M059J (cell line): ENCODE measurements at places on chromosomes 2 and 18.

DNA sequence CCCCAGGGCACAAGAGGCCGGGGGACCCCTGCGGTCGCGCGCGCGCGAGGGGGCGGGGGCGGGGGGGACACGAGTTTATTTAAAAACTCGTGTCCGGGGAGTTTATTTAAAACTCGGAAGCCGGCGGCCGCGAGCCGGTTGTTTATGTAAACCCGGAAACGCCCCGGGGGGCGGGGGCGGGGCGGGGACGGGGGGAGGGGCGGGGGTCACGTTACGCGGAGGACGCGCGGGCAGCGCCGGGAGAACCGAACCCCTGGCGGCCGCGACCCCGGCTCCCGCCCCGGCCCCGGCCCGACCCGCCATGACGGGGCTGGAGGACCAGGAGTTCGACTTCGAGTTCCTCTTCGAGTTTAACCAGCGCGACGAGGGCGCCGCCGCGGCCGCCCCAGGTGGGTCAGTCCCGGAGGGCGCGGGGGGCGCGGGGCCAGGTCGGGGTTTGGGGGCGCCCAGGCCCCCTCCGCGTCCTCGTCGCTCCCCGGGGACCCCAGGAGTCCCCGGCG, 4.4 kb downstream of the NFATC1 start:
- DNase-seq = no peak

- DNase-seq = no peak
These were observed 79.4 kb downstream of the SPRED2 start for GRCh38 chr2:65353046-65353445.

DNA sequence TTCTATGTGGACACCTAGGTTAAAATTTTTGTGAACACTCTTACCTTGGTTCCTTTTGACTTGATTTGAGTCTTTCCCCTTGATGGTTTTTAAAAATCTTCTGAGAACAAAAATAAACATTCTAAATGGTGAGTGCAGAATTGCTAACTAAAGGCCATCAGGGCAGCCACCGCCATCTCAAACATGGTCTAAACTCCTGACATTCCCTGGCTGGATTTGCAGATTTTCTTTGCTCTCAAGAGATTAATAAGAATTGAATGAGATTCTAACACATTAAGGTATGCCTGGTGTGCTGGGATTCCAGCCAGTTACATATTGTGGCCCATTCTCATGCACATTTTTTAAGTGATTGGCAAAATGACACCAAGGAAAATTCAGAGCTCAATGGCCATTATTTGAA, 17.2 kb upstream of the CTDP1 start:
- DNase-seq = no peak

- DNase-seq = peak; percentile 11
These were observed 112.0 kb upstream of the TEKT4 start for GRCh38 chr2:94759211-94759610.

GRCh38 chr2:127618551-127619202, 27.3 kb upstream of the GPR17 start:
- DNase-seq = peak; percentile 87

- DNase-seq = peak; percentile 94
These were observed 65.4 kb downstream of the TRPM8 start for GRCh38 chr2:233982421-233983121.

DNA sequence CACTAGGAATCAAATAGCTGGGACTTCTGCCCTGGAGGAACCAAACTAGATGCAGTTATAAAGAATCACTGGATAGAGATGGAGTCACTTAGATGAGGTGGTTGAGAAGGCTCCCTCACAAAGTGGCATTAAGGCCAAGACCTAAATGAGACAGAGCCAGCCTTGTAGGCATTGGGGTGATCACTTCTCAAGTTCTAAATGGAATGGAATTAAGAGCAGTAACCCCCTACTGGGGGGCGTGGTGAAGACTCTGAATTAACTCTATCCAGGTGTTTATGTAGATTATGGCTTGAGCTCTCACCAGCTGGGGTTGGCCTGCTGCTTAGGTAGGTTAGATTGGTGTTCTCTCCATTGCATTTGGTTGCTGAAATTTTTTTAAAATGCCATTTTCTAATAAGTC, 71.3 kb downstream of the TTC27 start:
- no peak for DNase-seq

GRCh38 chr2:146844226-146844990, 1000.4 kb upstream of the ACVR2A start:
- no peak for DNase-seq

DNA sequence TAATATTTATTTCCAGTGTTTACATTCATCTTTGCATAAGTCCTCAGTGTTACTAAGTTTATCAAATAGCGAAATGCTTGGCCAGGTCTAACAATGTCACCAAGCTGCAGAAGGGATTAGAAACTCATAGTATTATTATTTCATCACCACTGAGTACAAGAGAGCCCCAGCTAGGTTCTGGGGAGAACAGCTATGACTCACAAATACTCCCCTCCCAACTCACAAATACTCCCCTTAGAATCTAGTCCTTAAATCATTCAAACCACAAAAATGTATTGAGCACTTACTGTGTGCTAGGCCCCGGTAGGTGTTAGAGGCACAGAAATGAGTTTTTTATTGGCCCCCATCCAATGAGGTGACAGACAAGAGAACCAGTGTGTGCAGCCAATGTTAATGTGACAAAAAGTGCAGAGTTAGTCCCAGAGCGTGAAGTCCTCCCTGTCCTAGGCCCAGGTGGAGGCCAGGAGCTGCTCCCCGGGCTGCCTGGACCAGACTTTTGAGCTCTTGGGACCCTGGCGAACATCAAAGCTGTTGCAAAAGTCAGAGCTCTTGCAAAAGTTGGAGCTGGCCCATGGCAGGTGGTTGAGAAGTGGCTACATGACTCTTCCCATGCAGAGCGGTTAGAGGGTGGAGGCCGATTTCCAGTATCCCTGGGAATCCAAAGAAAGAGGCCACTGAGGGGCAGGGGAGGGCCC, 9.8 kb downstream of the STEAP3 start:
- peak; percentile 80 for DNase-seq

GRCh38 chr2:170377500-170378207, 199.7 kb downstream of the MYO3B start:
- no peak for DNase-seq

- no peak for DNase-seq
These were observed 24.0 kb downstream of the BIN1 start for GRCh38 chr2:127082974-127083373.

- DNase-seq = no peak
These were observed 43.2 kb upstream of the SOS1 start for GRCh38 chr2:39164089-39164488.

DNA sequence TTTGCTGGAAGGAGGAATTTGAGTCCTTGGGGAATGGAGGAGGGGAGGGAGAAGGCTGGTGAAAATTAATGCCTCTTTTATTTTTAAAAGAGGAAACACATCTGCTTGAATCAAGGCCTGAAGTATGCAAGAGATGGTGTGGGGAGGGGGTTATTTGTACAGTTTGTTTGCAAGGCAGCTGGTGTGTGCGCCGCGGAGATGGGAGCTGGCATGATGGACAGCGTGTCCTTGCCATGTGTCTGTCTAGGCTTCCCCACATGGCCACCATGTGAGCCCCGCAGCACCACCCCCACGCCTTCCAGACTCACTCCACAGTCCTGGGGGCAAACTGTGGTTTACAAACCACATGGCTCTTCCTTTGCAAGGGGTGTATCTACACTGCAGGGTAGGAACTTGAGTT, 154.8 kb upstream of the APCDD1 start:
- DNase-seq = peak; percentile 12

GRCh38 chr18:45398448-45398847, 216.8 kb upstream of the SLC14A2 start:
- DNase-seq = peak; percentile 66

GRCh38 chr2:101179982-101180381, 28.8 kb upstream of the TBC1D8 start:
- DNase-seq = no peak
